ENCODE measurements at places on chromosomes 6 and 20. TPM values are rescaled to one million over a fixed set of nuclear protein-coding genes. Genes with fewer than 3 reads are reported as not detected.

GRCh38 chr20:60302875-60303274 is 344.7 kb downstream of the CDH26 start:
- no peak for DNase-seq

Gene IRAK1BP1
- total RNA-seq, result 2.9 TPM

DNA sequence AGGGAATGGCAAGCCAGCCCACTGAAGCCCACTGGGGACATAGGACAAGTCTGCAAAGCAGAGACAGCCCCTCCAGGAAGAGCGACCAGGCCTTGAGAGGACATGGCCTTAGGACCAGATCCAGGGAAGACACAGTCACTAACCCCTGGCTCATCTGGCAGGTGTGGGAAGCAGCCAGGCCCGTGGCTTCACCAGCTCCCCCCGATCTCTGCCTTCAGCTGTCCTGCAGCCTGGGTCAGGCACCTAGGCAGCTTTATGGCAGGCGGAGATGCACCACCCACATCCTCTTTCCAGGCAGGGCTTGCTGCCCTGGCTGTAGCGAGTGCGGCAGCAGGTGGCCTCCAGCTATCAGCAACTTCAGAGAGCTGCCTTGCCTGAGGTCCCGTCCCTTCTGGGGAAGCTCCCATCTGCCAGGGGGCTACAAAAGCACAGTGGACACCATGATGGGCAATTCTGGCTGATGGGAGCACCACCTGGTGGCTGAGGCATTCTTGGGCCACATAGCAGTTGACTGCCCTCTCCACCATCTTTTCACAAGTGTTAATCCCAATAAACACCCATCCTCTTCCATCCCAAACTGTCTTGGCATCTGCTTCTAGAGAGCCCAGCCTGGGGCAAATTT is 85.8 kb downstream of the DZANK1 start:
- DNase-seq, result no peak

Gene SLC12A5
- total RNA-seq, result 1.7 TPM

Gene DSE
- 67.1 TPM for total RNA-seq

Gene MUC22
- total RNA-seq, result not detected

DNA sequence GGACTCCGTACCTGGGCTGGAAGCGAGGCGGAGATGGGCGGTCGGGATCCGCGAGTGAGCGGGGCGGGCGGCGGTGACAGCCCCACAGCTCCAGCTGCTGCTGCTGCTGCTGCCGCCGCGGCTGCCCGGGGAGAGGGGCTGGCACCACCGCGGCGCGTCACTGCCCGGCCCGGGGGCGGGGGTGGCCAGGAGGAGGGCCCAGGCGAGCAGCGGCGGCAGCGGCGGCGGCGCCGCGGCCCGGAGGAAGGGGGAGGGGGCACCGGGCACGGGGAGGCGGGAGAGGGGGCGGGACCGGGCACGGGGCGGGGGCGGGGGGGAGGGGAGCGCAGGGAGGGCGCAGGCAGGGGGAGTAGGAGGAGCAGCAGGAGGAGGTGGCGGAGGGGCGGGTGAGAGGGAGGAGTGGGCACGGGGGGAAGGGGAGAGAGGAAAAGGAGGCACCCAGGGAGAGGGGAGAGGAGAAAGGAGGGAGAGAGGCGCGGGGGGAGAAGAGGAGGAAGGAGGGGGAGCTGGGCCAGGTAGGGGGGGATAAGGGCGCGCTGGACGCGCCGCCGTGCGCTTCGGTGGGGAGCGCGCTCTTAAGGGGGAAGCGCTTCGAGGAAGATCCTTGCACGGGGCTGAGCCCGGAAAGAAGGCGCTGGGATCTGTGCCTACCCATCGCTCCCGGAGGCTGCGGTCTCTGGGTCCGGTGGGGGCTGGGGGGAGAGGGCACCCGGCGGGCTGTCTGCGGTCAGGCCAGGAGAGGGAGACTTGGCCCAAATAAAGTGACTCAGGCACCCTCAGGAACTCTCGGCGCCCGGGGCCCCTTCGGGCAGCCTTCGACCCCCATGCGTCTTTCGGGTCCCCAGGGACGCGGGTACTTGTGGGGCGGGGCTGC is 101.5 kb downstream of the NOL4L start:
- peak; percentile 94 for DNase-seq

GRCh38 chr6:45082091-45082490 is 246.0 kb upstream of the RUNX2 start:
- DNase-seq, result no peak

Measured in osteocyte (in vitro differentiated cells).